Adipocyte (in vitro differentiated cells): ENCODE measurements at places on chromosomes 11 and 22.
A peak's percentile ranks its signal among the peaks of the same experiment; 100 is the strongest.

DNA sequence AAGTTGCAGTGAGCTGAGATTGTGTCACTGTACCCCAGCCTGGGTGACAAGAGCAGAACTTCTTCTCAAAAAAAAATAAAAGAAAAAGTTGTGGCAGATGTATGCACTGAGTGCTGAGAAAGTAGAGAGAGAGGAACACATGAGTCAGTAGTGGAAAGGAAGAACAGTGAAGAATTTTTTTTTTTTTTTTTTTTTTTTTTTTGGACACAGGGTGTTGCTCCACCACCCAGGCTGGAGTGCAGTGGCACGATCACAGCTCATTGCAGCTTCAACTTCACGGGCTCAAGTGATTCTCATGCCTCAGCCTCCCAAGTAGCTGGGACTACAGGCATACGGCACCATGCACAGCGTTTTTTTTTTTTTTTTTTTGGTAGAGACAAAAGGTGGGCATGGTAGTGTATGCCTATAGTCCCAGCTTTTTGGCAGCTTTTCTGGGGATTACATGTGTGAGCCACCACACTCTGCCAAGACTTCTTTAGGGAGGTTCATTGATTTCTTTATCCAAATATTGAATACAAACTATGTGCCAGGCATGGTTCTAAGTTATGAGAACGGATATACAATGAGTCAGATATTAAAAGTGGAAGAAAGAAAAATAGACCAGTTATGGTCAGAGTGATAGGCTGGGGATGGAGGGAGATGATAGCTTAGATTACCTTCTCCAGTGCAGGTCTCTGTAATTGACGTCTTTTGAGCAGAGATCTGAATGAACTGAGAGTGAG is 62.0 kb downstream of the YAP1 start:
- peak; percentile 72 for DNase-seq

- no peak for DNase-seq
These were observed 4.7 kb upstream of the GNAZ start for GRCh38 chr22:23065495-23066122.

GRCh38 chr11:104145062-104145461 is 18.9 kb downstream of the PDGFD start:
- DNase-seq = no peak

GRCh38 chr11:76599041-76600013 is 71.2 kb downstream of the LRRC32 start:
- peak; percentile 36 for DNase-seq
